ENCODE measurements at places on chromosomes 12 and 14.
A peak's percentile ranks its signal among the peaks of the same experiment; 100 is the strongest.

DNA sequence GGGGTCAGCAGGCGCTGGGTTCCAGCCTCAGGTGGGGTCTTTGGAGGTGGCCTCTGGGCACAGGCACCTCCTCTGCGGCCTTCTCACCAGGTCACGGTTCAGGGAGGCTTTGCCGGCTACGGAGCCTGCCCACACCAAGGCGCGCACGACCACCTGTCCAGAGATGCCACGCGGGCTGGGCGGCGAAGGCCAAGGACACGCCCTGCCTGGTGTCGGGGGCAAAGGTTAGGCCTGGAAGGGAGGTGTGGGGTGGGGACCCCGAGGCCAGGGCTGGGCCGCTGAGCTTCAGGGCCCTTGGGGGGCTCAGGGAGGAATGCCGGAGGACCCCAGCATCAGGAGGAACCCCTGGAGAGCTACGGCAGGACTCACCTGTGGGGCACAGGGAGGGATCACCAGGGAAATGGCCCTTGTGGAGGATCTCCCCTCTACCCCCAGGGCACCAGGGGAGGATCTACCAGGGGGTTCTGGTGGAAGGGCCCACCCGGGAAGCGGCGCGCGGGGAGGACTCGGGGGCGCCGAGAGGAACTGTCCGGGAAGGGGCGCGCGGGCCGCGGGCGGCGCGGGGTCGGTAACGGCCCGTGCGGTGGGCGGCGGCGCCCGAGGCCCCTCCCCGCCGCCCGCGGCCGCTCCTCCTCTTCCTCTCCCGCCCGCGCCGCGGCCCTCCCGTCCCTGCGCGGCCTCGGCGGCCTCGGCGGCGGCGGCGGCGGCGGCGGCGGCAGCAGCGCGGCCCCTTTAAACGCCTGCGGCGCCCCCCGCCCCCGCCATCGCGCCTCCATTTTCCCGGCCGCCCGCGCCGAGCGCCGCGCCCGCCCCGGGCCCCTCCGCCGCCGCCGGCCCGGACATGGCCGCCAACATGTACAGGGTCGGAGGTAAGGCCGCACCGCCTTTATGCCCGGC, at the start of gene MTA1:
MTA1 (plus strand) TSS at position 633 of the 897 bp plus-strand sequence; CDS start at position 842, 209 bp downstream.
- no peak for DNase-seq

DNA sequence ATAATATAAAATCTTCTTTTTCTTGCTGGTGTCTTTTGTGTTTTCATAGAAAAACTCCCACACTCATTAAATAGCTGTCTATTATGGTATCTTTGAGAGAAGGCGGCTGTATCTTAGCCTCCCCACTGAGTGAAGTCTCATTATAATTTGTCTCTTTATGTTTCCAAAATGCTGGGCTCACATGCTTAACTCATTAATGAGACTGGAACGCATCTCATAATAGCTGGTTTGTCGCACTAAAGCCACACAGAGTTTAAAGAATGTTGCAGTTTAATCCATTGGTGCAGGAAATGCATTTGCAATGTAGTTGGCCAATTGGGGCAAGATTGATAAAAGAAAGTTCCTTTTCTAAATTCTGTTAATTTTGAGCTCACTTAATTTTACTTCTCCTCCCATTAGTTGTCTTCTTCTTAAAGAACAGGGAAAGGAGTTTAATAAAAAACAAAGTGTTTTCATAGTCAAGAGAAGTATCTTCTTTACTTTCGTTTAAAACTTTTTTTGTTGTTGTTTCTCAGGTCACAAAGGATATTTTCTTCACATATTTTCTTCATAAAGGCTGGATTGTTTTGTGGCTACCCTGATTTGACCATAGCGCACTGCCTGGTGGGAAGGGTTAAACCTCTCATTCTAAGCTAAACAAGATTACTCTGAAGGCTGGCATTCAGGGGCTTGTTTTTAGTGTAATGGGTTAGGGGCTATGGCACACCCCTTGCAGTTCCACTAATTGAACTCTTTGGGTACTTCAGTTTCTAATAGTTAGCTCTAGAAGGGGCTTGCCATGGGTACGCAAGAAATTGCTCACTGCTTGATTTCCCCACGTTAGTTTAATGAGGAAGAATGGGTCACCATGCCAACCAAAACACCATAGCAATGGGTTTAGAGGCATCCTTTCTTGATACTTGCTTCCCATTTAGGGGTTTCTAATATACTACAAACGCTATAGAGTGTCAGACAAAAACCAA, 197.0 kb downstream of the TMTC2 start:
- no peak for DNase-seq

DNA sequence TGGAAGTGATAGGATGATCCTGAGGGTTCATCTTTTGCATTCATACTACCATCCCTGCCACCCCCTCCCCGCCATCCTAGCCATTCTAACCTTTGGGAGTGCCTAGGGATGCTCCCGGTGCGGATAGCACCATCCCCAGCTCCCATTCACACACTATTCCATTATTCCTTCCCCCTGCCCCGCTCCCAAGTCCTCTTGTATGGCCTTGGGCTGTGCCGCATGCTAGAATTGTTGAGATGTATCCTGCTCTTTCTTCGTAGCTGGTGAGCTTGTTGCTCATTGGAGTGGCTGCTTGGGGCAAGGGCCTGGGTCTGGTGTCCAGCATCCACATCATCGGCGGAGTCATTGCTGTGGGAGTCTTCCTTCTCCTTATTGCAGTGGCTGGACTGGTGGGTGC, 644 bp downstream of the TSPAN31 start:
- DNase-seq, result no peak

- peak; percentile 72 for DNase-seq
These were observed 113.7 kb downstream of the NCOR2 start for GRCh38 chr12:124453419-124454351.

- peak; percentile 44 for DNase-seq
These were observed 19.4 kb downstream of the ACVRL1 start for GRCh38 chr12:51926718-51927117.

DNA sequence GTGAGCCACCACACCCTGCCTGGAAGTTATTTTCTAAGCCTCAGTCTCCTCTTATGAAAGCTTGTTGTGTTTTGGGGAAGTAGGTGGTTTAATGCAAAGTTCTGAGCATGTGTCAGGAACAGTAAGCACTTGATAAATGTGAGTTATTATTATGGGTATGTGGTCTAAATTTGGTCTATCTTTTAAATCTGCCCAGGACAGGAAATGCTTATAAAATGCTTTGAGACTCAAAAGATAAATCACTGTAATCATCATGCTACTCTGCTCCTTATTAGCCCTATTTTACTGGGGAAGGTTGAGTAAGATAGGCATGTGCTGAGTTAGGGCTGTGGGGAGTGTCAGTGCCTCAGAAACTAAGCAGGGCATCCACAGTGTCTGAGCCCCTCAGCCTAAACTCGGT, 13.1 kb upstream of the SRSF5 start:
- no peak for DNase-seq

DNA sequence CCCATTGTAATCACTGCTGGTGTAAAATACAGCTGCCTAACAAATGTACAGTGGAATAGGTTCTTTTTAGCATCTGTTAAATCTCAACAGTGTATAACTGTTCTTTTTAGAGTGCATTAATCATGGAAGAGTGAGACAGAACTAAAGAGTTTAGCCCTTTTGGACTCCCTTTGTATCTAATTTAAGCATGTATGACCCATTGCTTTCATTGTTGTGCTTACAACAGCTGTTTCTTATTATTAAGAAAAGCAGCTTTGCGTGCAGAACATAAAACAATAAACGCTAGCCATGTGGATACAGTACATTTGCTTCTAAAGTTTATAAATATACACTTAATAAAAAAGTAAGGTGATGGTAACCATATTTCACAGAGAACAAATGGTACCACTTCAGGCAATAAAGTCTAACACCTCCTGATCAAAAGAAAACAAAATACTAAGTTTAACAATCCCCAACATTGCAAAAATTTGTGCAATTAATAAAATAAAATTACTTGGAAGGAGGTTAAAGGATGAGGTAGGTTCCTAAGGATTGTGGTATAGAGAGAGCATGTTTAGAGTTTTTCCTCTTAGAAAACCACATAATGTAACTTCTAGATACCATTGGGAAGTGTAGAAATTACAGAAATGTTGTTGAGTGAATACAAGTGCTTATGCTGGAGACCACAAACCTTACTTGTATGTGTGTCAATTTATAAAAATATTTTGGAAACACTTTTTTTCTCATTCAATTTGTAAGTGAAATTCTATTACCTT, 448.7 kb downstream of the SLC6A15 start:
- DNase-seq, result no peak

DNA sequence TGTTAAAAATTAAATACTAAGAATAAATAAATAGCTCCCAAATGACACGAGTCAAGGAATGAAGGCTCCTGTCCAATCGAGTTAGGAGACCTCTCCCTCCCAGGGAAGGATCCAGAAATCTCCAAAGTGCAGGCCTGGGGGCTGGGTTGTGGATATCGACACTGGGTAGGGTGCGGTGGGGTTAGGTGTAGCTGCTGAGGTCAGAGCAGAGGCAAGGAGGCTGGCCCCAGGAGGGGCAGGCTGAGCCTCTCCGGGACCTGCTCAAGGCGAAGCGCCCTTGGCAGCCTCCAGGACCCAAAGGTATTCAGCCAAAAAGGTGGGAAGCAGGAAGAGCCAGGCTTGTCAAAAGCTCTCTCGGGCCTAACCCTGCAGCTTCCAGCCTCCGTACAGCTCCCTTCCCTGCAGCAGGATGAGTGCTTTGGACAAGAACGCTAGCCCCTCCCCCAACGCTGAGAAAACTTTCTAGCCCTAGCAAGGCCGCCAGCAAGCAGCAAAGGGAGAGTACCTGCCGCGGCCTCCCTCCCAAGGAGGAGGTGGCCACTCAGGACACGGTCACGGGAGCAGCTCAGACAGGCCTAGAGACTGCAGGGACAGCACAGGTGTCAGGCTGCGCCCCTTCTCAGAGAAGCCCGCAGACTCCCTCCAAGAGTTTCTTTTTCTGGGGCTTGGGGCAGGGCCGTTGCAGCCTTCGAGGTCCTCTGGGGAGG, 3.7 kb upstream of the PNMA1 start:
- no peak for DNase-seq

GRCh38 chr14:77133720-77134338, 7.8 kb downstream of the ZDHHC22 start:
- peak; percentile 53 for DNase-seq

DNA sequence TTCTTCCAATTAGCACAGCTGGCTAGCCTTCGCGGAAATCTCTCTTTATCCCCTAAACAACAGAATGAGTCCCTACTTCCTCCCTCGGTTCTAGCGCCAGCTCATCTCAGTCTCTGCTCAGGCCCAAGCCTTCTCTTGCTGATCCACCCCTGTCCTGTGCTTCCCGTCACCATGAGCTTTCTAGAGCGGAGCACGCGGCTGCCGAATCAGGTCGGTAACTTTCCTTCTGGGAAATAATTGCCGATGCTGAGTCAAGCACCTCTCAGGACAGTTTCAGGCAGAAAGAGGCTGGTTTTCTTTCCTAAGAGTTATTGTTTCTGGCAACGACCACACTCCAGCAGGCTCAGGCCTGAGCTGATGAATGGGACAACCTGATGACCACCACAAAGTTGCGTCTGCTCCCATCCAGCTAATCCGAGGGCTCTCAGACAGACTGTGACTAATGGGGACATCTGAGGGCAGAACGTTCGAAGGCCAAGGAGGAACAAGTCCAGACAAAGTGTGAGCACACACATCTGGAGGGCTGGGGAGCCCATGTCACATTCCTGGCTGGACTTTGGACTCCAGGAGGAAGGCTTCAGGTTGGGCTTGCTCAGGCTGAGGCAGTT, 13.6 kb upstream of the GPR68 start:
- DNase-seq, result no peak

DNA sequence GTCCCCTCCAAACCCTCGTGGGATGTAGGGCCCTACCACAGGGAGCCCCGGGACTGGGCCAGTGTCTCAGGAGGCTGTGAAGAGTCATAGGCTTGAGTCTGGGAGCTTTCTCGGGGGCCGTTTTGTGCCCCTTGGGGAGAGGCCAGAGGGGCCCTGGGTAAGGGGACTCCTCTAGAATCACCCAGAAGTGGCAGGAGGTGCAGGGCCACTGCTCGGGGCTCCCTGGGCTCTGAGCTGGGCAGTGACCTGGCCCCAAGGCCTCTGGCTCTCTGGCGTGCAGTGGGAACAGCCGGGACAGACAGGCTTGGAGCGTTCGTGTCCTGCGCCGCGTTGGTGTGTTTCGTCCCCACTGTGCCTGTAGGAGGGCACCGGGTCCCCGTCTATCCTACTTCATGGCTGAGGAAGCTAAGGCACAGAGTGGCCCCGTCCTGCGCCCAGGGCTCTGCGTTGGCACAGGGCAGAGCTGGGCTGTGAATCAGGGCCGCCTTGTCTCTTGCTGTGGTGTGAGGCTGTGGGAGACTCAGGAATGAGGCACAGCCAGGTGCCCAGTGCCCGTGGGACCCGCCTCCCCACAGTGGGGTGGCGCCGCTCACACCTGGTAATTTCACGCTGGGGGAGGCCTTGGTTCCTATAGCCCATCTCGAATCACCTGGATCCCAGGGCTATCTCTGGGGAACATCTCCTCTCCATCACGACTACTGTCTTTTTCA, 23.8 kb upstream of the KIF26A start:
- no peak for DNase-seq

DNA sequence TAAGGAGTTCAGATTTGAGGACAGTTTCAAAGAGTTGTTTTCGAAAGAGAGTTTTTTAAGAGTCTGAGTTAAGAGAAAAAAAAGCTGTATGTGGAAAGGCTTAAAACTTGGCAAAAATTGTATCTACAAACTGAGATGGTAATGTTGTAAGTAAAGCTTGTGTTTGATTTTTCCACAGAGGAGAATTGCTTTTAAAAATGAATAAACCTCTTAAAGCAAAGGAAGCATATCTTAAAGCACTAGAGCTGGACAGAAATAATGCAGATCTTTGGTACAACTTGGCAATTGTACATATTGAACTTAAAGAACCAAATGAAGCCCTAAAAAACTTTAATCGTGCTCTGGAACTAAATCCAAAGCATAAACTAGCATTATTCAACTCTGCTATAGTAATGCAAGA, 50.3 kb downstream of the TMTC3 start:
- DNase-seq, result no peak

DNA sequence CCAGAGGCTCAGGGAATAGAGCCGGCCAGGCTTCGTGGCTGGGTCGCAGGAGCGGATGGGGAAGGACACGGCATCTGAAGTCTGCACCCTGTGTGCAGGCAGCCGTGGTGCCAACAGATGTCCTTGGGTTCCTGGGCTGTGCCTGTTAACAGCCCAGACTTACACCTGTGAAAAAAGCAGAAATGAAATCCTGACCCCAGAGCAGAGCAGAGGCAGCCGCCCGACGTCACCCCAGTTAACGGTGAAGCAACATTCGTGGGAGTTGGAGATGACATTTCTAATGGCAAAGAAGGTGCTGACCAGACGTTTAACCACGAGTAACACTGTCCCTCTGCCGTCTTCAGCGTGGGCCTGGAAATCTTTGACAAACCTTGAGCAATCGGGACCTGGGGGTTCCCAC, 200.3 kb upstream of the DIO3 start:
- no peak for DNase-seq

DNA sequence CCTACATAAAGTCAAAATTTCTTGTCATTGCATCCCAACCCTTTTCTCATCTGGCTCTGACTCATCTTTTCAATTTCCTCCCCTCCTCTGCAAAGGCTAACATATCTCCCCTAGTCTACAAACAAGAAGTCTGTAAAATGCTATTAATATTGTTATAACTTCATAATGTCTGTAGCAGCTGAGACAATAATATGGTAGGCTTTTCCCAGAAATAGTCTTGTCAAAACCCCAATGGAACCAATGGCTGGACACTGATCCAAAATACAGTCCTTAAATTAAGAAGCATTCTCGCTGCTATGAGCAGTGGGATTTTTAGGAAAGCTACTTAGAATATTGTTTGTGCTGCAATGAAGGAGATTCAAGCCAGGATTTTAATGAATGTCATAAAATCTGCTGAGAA, 131.4 kb downstream of the KLHL28 start:
- DNase-seq, result no peak

- DNase-seq, result no peak
These were observed 52.2 kb downstream of the PHETA1 start for GRCh38 chr12:111316671-111317070.

Data from stimulated activated CD4-positive, alpha-beta T cell treated with anti-CD3 and anti-CD28 coated beads, Interleukin-4, amount 100 ng/mL, for 48 hours (primary cell).